ENCODE measurements at places on chromosomes 1 and 21. TPM values are rescaled to one million over a fixed set of nuclear protein-coding genes. Genes with fewer than 3 reads are reported as not detected.

IRF6 gene
- total RNA-seq, result not detected

RNU1-4 gene
- total RNA-seq, result 2,397 TPM

OR2T4 gene
- total RNA-seq, result not detected

COX20 gene
- total RNA-seq, result 27.1 TPM

SYNC gene
- total RNA-seq, result not detected

CLDN17 gene
- total RNA-seq, result not detected
